Activated CD8-positive, alpha-beta memory T cell treated with anti-CD3 and anti-CD28 coated beads for 1 hour (primary cell): ENCODE measurements at places on chromosomes 7 and 10.

DNA sequence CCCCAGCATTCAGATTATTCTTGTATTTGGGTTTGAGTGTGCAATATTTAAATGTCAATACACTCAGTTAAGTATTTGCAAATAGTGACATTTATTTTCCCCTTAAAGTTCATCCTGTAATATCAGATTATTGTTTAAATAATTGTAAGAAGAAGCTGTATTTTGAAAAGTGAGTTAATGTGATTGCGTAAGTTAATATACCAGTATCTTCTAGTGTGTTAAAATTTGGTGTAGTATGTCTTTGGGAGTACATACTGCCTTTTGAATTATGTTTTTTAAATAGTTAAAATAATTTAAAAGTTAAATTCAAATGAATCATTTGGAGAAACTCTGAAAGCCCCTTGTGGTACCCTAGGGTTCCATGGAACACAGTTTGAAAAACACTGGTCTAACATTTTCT lies 28.6 kb downstream of the LRMDA start:
- DNase-seq = no peak

- DNase-seq = no peak
Measured at GRCh38 chr10:36703179-36703578, 422.2 kb upstream of the ANKRD30A start.

DNA sequence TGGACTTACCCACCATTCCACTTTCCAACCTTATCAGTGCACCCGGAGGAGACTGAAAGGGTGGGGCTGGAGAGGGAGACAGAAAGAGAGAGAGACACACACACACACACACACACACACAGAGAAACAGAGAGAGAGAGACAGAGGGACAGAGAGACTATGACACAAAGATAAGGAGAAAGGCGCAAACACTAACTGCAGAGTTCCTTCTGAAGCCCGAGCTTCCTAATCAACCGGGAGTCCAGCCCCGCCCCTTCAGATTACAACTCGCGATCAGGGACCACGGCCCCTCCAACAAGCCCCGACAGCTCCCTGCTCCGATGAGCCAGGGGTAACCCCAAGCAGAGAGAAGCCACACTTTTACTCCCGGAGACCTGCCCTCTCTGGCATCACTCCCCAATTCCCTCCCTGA lies 499 bp downstream of the GAL3ST4 start:
- no peak for DNase-seq

DNA sequence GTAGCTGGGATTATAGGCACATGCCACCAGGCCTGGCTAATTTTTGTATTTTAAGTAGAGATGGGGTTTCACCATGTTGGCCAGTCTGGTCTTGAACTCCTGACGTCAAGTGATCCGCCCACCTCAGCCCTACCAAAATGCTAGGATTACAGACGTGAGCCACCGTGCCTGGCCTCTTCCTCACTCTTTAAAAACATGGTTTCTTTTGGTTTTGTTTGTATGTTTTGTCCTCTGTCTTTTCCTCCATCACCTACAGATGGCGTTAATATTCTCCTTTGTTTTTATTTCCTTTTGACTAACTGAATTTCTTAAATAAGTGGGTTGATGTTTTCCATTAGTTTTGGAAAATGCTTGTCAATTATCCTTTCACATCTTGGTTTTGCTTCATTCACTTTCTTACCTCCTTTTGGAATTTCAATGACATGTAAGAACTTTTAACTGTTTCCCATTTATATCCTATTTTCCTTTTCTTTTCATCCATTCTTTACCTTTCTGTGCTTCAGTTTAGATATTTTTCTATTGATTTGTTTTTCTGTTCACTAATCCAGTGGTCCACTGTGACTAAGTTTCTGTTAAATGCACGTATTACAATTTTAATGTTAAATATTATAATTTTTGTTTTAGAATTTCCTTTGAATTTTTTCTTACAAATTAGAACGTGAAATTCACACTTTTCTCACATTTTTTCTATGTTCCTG lies 104.1 kb downstream of the ZNF467 start:
- DNase-seq = no peak

GRCh38 chr7:28686418-28686800 lies 271.7 kb downstream of the TRIL start:
- no peak for DNase-seq
